Stimulated activated CD4-positive, alpha-beta T cell treated with anti-CD3 and anti-CD28 coated beads, Interleukin-15, amount 100 ng/mL, for 24 hours (primary cell): ENCODE measurements at places on chromosomes 2 and 18.

GRCh38 chr18:22872900-22873537 is 60.1 kb upstream of the RBBP8 start:
- no peak for DNase-seq

DNA sequence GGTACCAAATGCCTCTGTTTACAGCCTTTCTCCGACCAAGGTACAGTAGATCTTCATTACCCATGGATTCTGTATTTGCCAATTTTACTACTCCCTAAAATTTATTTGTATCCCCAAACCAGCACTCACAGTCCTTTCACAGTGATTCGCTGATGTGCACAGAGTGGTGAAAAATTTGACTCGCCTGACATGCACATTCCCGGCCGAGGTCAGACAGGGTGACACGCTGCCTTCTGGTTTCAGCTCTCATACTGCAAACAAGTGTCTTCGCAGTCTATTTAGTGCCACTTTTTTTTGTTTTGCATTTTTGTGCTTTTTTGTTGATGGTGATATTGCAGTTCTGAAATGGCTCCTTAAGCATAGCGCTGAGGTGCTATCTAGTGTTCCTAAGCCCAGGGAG is 71.0 kb downstream of the MAPK4 start:
- no peak for DNase-seq

DNA sequence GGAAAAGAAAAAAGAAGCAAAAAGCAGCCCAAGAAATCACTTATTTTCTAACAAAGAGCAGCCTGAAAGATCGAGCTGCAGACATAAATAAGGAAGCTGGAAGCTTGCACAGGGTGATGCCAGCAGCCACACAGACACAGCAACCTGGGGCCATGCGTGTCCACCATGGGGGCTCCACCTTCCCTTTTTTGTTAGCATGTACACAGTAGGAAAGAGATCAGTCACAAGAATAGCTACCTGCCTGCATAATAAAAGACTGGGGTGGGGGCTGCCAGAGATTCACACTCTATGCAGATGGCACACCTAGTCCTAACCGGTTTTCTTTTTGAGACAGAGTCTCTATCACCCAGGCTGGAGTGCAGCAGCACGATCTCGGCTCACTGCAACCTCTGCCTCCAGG is 2.9 kb upstream of the CNOT11 start:
- DNase-seq, result no peak

GRCh38 chr2:218658671-218659257 is 659 bp downstream of the ZNF142 start:
- DNase-seq, result peak; percentile 69

- DNase-seq, result no peak
Measured at GRCh38 chr18:58241877-58242276, 197.9 kb downstream of the NEDD4L start.

DNA sequence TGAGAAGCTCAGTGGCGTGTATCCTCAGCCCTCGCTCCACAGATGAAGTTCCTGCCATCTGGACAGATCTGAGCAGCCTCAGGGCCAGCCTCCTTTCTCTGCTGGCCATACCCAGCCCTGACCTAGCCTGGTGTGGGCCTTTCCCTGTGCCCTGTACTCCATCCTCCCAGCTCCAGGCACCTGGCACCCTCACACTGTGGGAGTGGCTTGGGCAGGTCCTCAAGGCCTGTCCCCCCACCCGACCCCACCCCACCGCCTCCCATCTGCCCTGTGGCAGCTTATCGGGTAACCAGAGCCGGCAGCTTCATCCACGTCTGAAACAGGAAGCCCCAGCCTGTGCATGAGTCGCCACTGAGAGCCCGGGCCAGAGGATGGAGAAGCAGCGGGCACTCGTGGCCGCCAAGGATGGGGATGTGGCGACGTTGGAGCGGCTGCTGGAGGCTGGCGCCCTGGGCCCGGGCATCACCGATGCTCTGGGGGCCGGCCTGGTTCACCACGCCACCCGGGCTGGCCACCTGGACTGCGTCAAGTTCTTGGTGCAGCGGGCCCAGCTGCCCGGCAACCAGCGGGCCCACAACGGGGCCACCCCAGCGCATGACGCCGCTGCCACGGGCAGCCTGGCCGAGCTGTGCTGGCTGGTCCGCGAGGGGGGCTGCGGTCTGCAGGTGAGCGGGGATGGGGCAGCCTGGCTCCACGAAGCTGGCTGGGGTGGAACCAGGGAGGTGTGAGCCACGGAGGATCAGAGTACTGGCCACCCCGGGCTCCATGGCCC is at the start of gene ESPNL:
Gene ESPNL, plus strand, starts transcription at position 292 of the 772 bp plus-strand sequence. Its CDS starts 80 bp downstream, at position 372.
- no peak for DNase-seq

DNA sequence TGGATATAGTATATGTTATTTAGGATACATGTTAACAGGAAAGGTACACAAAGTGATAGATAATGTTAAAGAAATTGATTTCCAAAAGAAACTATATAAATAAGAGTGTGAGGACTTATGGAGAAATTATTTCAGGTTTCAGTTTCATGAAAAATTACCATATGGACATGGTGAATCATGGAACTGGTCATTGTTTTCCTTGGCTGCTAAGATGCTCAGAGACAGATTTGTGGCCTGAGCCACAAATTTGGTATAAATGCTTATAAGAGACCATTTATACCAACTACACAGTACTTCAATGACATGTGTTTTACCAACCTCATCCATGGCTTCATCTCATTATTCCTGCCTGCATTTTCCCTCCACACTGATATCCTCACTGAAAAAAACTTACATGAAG is 188.1 kb downstream of the FMNL2 start:
- no peak for DNase-seq

GRCh38 chr2:147198651-147199171 is 646.1 kb upstream of the ACVR2A start:
- no peak for DNase-seq

DNA sequence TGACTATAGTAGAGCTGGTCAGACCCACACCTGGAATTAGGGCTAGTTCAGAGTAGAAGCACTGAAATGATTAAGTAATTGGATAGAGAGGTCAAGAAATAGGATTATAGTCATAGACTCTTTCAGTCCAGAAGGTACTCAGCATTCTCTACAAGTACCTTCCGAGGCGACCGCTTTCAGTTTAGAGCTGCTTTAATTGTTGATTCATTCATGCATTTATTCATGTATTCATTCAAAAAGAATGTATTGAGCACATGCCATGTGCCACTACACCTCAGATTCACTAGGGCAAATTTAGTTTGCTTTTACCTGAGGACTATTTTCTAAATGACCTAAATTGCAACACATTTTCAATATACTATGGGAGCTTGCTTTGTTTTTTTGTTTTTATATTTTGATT is 48.7 kb downstream of the CRIM1 start:
- DNase-seq, result no peak

- DNase-seq, result no peak
Measured at GRCh38 chr2:237430861-237431260, 16.9 kb upstream of the COL6A3 start.

GRCh38 chr2:69428981-69429380 is 8.3 kb downstream of the NFU1 start:
- DNase-seq, result no peak
